ENCODE measurements at places on chromosomes 3 and 15.

DNA sequence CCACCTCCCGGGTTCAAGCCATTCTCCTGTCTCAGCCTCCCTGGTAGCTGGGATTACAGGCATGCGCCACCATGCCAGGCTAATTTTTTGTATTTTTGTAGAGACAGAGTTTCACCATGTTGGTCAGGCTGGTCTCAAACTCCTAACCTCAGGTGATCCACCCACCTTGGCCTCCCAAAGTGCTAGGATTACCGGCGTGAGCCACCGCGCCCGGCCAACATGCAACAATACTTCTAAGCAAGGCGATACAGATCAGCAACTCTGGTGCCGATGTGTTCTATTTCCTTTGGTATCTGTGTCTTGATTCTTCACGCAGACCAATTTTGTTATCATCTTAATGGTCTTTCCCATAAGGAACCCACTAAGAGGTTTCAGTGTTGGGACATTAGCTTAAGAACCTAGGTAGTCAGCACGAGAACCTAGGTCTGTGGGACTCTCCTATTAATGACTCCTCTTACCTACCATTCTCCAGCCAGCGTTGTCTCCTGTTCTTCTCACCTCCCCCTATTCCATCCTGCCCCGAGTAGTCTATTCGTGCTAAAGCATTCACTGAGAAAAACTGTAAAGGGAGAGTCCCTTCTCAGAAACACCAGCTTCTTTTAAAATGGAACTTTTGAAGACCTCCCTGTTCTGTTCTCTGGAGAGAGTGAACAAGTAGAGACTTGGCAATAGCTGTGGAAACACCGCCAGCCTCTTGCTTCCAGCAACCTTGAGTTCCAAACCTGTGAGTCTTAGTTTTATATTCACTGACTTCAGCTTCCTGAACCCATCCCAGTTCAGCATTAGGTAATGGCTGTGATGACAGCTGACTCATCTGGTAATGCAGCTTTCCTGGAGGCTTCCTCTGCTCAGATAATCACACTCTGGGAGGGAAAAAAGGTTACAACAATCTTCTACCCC lies 61.2 kb downstream of the TSC22D2 start:
- no peak overlapping the region for H3K4me3 ChIP-seq
- DNase-seq: peak; percentile 70
- peak overlapping the region; percentile 70 for H3K27ac ChIP-seq

DNA sequence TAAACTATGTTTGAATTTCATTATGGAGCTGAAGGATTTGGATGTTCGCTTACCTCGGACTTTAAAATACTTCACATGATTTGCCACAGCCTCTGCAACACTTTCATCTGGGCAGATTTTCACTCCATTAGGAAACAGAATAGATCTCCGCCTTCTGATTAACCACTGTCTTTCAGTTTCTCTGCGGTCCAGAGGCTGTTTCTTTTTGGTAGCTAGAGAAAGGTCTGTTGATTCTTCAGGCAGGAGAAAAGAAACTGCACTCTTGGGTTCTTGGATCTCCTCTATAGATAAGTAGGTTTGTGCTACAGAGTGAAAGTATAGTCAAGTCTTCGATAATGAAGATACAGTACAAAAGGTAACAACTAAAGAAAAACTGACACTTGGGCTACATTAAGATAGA lies 844 bp downstream of the IMPG2 start:
- H3K27me3 ChIP-seq: no peaks in the 10 kb centered on the region
- H3K36me3 ChIP-seq: no peaks in the 10 kb centered on the region
- H3K4me3 ChIP-seq: no peak overlapping the region
- no peaks in the 10 kb centered on the region for H3K4me1 ChIP-seq

- H3K27me3 ChIP-seq: no peaks in the 10 kb centered on the region
- peaks cover under 1% of the 10 kb centered on the region for H3K4me1 ChIP-seq
- H3K36me3 ChIP-seq: no peaks in the 10 kb centered on the region
- no peak overlapping the region for H3K27ac ChIP-seq
- no peak overlapping the region for H3K4me3 ChIP-seq
- DNase-seq: no peak
Observed at GRCh38 chr3:53171827-53172505, 11.0 kb downstream of the PRKCD start.

GRCh38 chr3:121794264-121794983 lies 40.4 kb downstream of the IQCB1 start:
- H3K27me3 ChIP-seq: no peaks in the 10 kb centered on the region
- no peak for DNase-seq
- H3K27ac ChIP-seq: no peak overlapping the region
- H3K36me3 ChIP-seq: no peaks in the 10 kb centered on the region
- no peaks in the 10 kb centered on the region for H3K4me1 ChIP-seq
- no peak overlapping the region for H3K4me3 ChIP-seq

DNA sequence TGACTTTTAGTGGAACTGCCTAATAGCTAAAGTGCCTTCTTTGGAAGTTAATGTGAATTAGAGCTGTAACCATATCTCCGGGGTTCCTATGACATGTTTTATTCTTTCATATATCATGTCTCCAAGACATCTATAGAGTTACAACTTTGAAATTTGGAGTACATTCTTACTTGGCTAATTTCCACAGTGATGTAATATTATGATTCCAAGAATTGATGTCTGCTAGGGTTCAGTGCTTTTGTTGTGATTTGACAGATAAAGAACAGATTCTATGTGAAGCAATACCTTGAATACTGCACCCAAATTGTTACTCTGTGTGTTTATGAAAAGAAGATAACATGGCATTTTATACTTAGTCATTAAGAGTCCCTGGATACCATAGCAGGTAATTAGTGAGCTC lies 934.3 kb downstream of the NTRK3 start:
- no peaks in the 10 kb centered on the region for H3K4me1 ChIP-seq
- H3K4me3 ChIP-seq: no peak overlapping the region
- DNase-seq: no peak
- no peaks in the 10 kb centered on the region for H3K27me3 ChIP-seq
- no peak overlapping the region for H3K27ac ChIP-seq
- no peaks in the 10 kb centered on the region for H3K36me3 ChIP-seq

DNA sequence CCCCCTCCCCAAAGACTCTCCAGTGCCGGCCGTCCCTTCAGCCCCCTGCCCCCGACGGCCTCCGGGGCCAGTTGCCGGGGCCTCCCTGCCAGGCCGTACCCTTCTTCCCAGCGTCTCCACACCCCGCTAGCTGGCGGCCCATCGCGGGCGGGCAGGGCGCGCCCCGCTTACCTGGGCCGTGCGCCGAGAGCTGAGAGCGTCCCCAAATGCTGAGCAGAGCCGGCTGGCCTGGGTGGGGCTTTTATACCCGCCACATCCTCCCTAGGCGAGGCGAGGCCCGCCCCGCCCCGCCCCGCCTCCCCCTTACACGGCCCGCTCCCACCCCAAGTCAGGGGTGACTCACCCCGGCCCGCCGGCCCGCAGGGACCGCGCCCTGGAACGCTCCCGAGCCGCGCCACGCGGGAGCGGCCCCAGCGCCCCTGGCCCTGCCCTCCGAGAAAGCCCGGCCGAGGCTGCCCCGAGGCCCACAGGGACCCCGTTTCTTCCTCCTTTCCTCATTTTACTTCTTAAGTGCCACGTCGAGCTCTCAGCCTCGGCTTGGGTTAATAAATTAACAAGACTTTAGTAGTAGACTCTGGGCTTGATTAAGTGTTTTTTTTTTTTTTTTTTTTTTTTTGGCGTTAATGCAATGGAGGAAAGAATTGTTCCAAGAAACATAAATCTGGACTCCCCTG lies at the start of gene ANXA2:
TSS of gene ANXA2 (minus strand) at position 215 of the 674 bp plus-strand sequence. CDS start 11,911 bp downstream, outside the sequence.
- H3K27ac ChIP-seq: peak within 1 kb of the TSS; percentile 93
- H3K4me1 ChIP-seq: peaks cover 35% of the 10 kb centered on the region
- H3K36me3 ChIP-seq: peaks cover 8% of the 10 kb centered on the region
- peak; percentile 95 for DNase-seq

GRCh38 chr15:56916825-56917477 lies 1.5 kb upstream of the TCF12 start:
- no peak for DNase-seq
- peaks cover 14% of the 10 kb centered on the region for H3K36me3 ChIP-seq
- H3K27ac ChIP-seq: peak overlapping the region; percentile 90
- peaks cover 12% of the 10 kb centered on the region for H3K4me1 ChIP-seq
- H3K4me3 ChIP-seq: peak overlapping the region; percentile 93
- H3K27me3 ChIP-seq: no peaks in the 10 kb centered on the region

DNA sequence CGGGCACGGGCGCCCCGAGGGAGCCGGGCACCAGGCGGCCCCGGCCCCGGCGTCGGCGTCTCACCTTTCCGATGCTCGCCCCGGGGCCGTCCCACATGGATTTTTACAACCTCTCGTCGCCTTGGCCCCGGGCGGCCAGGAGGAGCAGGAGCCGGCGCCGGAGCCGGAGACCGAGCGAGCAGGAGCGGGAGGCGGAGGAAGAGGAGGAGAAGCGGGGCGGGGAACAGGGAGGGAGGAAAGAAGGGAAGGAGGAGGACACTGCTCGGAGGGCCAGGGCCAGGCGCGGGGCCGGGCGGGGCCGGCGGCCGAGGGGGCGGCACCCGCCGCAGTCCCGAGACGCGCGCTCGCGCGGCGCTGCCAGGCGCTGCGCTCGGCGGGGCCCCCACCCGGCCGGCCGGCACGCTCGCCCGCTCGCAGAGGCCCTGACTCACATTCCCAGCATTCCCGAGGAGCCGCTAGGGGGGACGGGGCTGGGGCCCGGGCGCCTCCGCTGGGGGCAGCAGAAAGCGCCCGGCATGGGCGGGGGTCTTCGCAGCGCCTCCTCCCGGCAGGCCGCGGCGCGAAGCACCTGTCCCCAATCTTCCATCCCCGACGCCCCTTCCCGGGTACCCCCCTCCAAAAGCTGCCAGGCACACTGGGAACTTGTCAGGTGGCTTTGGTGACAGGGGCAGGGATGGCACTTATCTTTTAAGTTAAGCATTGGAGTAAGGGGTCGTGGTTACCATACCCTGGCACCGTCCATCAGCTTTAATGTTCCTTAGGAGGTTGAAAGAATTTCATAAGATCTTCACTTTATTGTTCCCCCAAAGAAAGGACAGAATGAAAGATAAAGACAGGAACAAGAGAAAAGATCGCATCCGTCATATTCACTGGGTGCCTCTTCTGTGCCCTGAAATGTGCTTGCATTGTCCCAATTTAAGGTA lies at the start of gene ERC2:
TSS of gene ERC2 (minus strand) at position 284 of the 923 bp plus-strand sequence.
- H3K4me1 ChIP-seq: no peaks in the 10 kb centered on the region
- no peaks in the 10 kb centered on the region for H3K36me3 ChIP-seq
- peak within 1 kb of the TSS; percentile 62 for H3K4me3 ChIP-seq
- H3K27me3 ChIP-seq: peaks cover 3% of the 10 kb centered on the region

DNA sequence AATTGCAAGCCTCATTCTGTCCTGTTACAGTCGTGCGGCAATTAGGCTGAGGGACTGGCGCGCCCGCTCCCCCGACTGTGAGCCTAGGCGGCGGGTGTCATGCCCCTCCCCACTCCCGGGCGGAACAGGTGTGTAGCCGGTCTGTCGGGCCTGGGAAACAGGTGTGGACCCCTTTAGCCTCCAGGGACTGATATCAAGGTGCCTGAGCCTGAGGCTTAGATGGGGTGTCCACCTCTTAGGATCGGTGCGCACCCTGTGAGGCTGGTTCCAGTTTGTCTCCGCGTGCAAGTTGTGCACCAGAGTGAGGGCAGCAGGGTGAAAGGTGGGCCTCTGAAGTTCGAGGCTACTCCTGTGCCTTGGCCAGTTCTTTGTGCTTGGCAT lies 686 bp downstream of the VPS8 start:
- no peak for DNase-seq
- no peaks in the 10 kb centered on the region for H3K27me3 ChIP-seq
- H3K36me3 ChIP-seq: no peaks in the 10 kb centered on the region
- H3K4me3 ChIP-seq: peak overlapping the region; percentile 90
- H3K4me1 ChIP-seq: peaks cover 53% of the 10 kb centered on the region

GRCh38 chr15:87569581-87569980 lies 687.0 kb downstream of the NTRK3 start:
- H3K27me3 ChIP-seq: no peaks in the 10 kb centered on the region
- no peaks in the 10 kb centered on the region for H3K4me1 ChIP-seq
- no peak overlapping the region for H3K27ac ChIP-seq
- H3K4me3 ChIP-seq: no peak overlapping the region
- no peak for DNase-seq

GRCh38 chr3:47476644-47477199 lies 981 bp upstream of the SCAP start:
- H3K36me3 ChIP-seq: no peaks in the 10 kb centered on the region
- H3K27ac ChIP-seq: peak overlapping the region; percentile 90
- no peaks in the 10 kb centered on the region for H3K27me3 ChIP-seq
- peak overlapping the region; percentile 97 for H3K4me3 ChIP-seq
- no peak for DNase-seq
